GM19239 (cell line): ENCODE measurements at places on chromosomes 12 and 14.

- DNase-seq: no peak
These were observed 58.9 kb downstream of the DDX51 start for GRCh38 chr12:132085291-132085635.

DNA sequence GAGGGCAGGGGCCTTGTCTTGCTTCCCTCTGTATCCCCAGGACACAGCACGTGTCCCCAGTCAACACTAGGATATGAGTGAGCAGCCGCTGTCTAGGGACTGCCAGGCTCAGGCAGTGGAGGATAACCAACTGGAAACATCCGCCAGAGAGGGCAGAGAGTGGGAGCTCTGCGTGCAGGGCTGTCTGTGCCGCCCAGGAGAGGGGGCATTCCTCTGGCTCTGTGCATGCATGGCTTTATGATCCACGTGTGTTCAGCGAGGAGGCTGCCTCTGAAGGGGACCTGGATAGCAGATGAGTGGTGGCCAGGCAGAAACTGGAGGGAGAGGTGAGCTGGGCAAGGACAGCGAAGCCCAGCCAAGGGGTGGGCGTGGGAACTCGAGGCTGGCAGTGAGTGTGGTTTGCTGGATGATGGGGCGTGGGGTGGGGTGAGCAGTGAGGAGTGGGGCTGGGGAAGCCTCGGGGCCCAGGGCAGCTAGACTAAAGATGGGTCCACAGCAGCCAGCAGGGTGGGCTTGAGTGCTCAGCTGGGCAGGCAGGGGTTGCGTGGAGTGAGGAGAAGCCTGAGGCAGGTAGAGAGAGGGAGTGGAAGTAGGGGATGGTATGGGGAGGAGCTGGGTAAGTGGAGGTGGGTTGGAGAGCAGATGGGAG, 72.9 kb downstream of the PRIMA1 start:
- no peak for DNase-seq

- no peak for DNase-seq
These were observed 243.3 kb upstream of the CRY1 start for GRCh38 chr12:107336695-107337094.

GRCh38 chr12:94267921-94268471, 119.6 kb downstream of the PLXNC1 start:
- no peak for DNase-seq

DNA sequence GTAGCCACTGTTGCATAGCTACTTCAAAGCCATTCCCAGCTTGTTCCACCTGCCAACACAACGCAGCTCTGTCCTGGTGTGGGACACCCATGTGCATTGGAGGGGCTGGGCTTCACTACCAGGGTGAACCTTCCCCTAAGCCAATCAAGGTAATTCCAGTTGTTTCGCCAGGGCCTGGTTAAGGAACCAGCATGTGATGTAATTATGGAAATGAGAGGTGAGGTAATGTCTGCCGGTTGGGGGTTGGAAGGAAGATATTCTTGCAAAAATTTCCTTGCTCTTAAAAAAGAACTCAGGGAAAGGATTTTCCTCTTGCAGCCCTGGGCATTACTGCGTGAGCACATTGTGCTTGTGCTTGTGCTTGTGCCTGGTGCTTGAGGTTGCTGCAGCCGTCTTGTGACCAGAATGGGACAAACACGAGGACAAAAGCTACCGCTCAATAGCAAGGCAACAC, 14.9 kb downstream of the TUBA1C start:
- no peak for DNase-seq

DNA sequence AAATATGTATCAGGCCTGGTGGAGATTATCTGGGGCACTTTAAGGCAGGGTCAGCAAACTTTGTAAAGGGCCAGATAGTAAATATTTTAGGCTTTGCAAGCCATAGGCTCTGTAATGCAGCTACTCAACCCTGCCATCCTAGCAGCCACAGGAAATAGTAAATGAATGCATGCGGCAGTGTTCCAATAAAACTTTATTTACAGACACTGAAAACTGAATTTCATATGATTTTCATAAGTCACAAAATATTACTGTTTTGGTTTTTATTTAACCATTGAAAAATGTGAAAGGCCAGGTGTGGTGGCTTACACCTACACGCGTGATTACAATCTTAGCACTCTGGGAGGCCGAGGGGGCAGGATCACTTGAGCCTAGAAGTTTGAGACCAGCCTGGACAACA, 3.2 kb upstream of the CAMKK2 start:
- DNase-seq: no peak

- DNase-seq: no peak
These were observed 25.2 kb downstream of the SRGAP1 start for GRCh38 chr12:63869656-63870055.

DNA sequence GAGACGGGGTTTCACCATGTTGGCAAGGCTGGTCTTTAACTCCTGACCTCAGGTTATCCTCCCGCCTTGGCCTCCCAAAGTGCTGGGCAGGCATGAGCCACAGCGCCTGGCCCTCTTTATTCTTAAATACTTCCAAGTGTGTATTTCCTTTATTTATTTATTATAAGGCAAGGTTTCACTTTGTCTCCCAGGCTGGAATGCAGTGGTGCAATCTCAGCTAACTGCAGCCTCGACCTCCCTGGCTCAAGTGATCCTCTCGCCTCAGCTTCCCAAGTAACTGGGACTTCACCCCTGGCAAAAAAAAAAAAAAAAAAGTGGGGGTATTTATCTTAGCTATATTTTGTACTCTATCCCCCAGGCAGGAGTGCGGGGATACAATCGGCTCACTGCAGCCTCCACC, 6.8 kb downstream of the FAM216A start:
- no peak for DNase-seq

- DNase-seq: no peak
These were observed 21.3 kb downstream of the BRAP start for GRCh38 chr12:111664499-111664898.
